ENCODE measurements at places on chromosomes 2 and 18.

DNA sequence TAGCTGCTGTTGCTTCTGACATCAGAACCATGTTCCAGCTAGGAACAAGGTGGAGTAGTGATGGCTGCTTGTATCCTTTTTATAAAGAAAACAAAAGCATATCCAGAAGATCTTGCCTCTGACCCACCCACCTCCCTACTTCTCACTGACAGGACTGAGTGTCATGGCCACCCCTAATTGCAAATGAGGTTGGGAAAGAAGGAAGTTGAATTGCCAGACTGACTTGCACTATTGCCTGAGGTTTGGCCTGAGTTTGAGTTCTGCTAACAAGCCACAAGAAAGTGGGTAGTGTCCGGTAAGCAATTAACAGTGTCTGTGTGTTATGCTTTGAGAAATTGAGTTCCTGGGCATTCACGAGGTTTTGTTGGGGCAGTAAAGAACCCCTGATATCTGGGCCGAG lies 22.8 kb downstream of the SGPP2 start:
- no peak for DNase-seq

DNA sequence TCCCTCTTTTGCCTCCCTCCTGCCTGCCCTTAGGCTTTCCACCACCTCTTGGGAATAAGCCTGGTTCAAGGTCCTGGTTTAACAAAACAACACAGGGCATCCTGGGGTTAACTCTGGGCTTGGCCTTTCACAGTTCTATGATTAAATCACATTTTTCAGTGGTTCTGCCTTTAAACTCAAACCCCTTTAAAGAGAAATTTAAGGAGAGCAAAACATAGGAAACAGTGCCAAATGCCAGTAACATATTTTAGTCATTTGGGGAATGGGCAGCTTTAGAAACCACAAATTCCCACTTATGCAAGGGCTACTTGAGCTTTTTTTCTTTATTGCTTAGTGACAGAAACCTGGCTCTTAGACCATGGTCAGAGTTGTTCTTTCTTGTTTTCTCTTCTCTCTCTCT lies 112.2 kb upstream of the FZD5 start:
- no peak for DNase-seq

- no peak for DNase-seq
Measured at GRCh38 chr2:217897816-217898806, 104.7 kb downstream of the TNS1 start.

GRCh38 chr18:55489034-55489986 lies 98.7 kb downstream of the TCF4 start:
- DNase-seq: no peak

DNA sequence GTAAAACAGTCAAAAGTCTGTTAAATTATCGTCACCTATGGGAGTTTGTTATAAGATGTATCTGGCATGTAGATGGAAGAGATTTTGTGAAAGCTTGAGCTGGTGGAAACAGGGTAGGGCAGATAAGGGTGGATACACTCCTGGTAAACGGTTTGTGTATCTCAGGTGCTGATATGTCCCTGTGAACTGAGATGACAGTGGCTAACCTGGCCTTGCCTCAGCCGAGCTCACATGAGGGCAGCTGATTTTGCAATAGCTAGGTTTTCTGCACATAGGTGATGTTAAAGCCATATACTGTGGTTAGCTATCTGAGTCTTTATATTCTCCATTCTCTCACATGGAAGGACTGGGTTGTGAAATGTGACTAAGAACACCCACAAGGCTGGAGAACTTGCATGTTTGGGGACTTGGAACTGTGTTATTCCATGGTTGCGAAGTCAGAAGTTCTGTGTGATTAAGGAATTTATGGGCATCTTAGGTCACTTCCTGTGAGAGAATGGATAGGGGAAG lies 205.1 kb downstream of the TPGS2 start:
- no peak for DNase-seq

GRCh38 chr2:40457837-40458236 lies 5.9 kb upstream of the SLC8A1 start:
- no peak for DNase-seq

- DNase-seq: no peak
Measured at GRCh38 chr2:175036582-175037018, 31.4 kb upstream of the CHN1 start.

GRCh38 chr2:10497797-10498251 lies 49.7 kb upstream of the ODC1 start:
- DNase-seq: no peak

DNA sequence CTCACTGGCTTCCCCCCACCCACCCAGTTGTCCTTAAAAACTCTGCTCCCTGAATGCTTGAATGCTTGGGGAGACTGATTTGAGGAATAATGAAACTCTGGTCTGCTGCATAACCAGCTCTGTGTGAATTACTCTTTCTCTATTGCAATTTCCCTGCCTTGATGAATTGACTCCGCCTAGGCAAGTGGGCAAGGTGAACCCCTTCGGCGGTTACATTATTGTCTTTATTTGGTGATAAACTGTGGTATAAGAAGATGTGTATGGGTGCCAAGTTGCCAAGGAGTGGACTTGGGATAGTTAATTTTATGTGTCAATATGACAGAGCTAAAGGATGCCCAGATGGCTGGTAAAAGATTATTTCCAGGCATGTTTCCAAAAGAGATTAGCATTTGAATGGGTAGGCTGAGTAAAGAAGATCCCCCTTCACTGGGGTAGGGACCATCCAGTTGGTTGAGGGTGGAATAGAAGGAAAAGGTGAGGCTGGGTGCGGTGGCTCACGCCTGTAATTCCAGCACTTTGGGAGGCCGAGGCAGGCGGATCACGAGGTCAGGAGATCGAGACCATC lies 98.5 kb upstream of the HAAO start:
- DNase-seq: no peak

DNA sequence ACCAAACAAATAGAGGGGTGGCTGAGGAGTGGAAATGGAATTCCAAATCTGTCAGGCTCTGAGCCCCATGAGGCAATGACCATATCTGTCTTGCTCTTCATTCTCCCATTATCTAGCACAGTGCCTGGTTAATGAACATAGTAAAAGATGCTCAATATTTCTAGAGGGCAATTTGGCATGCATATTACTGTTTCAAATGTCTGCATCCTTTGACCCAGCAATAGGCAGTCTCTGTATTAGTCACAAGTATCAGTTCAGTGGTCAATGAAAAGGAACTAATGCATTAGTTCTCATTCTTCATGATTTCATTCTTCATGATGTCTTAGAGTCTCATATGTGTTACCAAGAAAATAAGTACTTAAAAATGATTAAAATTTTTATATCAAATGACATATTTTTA lies 28.4 kb upstream of the MALL start:
- DNase-seq: no peak

DNA sequence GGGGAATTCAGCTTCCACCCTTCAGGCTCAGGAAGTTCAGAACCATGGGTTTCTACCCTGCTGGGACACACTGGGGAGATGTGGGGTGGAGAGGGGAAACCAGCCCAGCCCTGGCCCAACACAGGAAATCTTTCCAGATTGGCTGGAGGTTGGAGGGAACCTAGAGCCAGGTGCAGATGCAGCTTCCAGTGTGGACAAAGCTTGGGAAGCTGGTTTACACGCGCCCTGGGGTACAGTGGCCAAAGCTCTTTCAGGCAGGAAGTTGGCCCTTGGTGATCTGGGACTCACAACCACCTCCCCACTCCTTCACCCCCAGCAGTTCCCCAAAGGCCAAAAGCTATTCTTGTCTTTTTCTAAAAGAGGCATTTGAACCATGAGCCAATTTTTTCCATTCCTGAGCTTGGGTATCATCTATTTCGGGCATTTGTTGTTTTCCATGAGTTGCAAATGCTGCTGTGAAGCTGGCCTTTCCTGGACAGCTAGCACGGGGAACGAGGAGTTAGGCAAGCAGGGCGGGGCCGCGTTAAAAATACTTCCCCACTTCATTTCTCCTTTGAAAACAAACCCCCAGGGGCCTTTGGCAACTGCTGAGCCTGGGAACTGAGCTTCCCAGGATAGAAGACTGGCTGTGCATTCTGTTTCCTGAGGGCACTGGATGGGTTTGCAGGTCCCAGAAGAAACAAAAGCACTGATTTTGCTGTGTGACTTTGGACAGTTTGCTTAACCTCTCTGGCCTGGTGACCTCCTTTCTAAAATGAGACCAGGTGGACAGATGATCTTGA lies 3.1 kb upstream of the ARID5A start:
- DNase-seq: no peak

DNA sequence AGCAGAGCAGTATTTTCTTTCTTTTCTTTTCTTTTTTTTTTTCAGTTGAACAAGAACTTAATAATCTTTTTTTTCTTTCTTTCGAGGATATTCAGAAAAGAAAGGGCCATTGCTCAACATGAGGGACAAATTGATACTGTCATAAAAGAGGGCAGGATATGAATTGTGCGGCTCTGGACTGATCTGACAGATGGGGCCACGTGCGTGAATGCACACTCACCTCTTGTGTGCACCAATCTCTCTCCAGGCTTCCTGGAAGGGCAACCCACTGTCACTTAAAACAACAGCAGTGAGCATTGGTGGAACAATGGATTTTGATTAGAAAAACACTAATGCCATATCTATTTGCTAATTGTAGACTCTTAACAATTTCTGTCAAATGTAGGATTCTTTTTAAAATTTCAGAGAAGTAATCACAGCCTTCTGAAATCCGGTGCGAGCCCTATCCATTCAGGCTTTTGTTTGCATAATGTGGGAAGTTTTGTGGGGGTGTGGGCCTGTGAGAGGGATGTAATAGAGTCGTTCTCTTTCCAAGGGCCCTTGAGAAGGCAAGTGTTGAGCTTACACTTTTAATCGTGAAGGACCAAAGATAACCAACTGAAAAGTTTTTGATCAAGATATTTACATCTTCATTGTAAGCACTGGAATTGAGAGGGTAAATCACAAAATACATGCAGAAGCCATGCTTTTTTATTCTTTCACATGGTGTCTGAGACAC lies 298.8 kb downstream of the SP3 start:
- DNase-seq: no peak

DNA sequence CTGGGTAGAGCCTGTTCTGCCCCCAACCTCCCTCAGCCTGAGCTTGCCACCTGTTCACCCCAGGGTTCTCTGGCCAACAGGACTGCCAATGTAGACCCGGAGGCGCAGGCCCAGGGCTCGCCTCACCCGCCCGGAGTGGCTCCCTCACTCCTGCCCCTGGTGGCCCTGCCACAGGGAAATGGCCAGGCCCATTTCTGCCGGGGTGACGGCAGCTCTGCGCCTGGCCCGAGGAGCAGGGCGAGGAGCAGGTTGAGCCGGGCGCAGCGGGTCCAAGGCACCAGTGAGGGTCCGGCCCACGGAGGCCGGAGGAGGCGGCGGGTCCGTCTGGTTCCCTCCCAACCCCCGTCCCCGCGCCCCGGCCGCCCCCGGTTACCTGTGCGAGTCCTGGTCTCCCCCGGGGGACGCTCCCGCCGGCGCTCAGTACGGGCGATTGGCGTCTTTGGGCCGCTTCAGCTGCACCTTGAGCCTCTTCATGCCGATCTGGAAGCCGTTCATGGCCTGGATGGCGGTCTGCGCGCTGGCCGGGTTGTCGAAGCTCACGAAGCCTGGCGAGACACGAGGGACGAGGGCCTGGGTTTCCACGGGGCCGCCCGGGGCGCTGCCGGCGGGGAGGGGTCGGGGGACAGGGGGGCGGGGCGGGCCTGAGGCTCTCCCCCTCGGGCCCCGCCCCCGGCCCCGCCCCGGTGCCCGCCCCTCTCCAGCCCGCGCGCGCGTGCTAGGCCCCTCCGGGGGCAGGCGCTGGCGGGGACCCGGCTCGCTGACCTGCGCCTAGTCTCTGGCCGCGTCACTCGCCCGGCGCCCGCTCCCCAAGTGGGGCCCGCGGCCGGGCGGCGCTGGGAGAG lies 312.0 kb downstream of the CELF4 start:
- no peak for DNase-seq

- no peak for DNase-seq
Measured at GRCh38 chr2:178860551-178860950, 53.3 kb upstream of the TTN start.

GRCh38 chr2:223884399-223884798 lies 47.0 kb upstream of the AP1S3 start:
- no peak for DNase-seq

- DNase-seq: peak; percentile 80
Measured at GRCh38 chr2:174846941-174847938, 83.0 kb upstream of the CHRNA1 start.

DNA sequence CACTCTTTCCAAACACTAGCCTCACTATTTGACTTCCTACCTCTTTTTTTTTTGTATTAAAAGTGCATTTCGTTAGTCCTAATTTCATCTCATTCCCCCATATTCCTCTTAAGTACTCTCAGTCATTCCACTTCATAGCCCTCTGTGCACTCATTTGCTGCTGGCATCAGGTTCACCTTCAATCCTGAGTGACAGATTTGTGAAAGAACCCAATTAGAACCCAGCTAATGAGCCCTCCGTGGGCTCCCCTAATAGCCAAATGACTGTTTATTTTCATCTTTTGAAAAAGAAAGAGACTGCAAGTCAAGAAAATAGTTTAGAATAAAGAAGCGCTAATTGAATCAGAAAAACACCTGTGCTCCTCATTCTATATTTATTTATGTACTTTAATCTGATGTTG lies 512.1 kb upstream of the LRATD1 start:
- no peak for DNase-seq

DNA sequence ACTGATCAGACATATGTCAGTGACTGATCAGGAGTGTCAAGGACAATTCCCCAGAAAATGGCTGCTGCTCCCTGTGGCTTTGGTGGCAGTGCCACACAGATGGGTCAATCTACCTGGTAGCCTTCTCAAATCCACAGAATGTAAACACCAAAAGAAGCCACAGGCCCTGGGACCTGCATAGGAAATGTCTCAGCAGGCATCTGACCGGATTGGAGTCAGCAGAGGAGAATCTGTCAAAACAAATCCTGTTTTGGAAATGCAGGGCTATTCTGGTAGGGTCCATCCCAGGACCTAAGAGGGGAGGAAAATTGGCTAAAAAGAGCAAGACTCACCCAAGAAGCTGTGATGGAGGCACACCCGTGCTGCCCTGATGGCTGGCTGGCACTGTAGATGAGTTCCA lies 189.7 kb downstream of the TMEM247 start:
- no peak for DNase-seq

DNA sequence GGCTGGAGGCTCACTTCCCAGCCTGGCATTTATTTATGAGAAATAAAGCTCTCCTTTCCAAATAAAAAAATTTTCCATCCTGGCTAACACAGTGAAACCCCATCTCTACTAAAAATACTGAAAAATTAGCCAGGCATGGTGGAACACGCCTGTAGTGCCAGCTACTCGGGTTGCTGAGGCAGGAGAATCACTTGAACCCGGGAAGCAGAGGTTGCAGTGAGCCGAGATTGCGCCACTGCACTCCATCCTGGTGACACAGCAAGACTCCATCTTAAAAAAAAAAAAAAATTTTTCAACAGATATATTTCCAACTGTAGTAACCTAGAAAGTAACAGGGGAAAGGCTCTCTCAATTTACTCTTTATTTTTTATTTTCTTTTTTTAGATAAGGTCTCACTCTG lies 6.1 kb upstream of the PCBP1 start:
- no peak for DNase-seq

GRCh38 chr2:182761903-182762302 lies 45.8 kb downstream of the DNAJC10 start:
- no peak for DNase-seq

DNA sequence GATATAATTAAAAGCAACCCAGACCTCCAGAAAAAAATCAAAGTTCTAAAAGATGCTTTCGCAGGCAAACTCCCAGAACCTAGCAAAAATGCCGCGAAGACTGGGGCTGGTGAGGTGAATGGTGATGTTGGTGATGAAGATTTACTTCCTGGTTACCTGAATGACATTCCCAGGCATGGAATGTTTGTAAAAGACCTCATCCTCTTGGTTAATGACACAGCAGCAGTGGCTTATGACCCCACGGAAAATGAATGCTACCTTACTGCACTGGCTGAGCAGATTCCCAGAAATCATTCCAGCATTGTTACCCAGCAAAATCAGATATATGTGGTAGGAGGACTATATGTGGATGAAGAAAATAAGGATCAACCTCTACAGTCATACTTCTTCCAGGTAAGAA lies 994 bp downstream of the KLHL41 start:
- no peak for DNase-seq

Data from fibroblast of skin of left biceps (primary cell).